HCEC 1CT (cell line): ENCODE measurements at places on chromosomes 2 and 18.

DNA sequence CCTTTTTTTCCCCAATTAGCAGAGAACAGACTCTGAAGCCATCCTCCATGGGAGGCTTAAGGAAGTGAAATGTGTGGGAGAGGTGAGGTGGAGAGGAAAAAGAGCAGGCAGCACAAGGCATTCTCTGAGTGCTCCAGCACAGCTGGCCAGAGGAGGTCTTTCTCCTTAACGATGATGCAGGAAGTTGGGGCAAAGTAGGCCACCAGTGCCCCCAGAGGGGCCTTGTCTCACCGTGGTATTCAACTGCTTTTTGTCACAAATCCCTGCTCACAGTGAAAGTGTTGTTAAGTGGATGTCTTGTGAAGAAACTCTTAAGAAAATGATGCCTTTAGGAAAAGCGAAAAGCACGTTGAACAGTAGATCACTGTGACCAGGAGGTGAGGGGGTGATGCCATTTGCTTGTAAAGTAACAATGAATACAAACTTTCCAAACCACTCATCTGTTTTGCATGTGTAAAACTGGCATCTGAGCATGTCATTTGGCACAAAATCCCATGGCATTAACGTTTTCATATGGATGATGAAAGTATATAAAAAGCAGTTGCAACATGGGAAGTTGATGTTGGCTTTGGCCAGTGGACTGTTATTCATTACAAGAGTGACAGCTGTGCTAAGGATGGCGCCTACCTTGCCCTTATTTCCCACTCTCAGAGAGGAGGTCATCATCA lies 49.2 kb upstream of the CDC42EP3 start:
- no peak for DNase-seq

- peak; percentile 34 for DNase-seq
These were observed 312.2 kb downstream of the LRATD1 start for GRCh38 chr2:14944562-14945346.

DNA sequence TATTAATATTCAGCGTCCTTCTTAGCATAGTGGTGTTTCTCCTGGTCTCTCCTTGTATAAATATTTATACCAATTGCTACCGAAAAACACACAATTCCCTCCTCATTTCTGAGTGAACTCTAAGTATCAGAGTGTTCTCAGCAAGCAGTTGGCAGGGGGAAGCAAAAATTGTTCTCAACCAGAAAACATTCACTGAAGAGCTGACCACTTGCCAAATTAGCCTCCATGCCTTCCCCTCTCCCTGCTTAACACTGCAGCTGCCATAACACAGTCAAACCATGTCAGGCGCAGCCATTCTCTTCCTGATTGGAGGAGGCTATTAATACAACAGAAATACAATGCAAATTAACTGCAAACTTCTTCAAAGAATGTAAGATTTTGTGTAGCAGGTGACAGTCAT lies 105.0 kb downstream of the COL6A3 start:
- DNase-seq = no peak

GRCh38 chr2:25234738-25235137 lies 66.4 kb upstream of the POMC start:
- DNase-seq = no peak

DNA sequence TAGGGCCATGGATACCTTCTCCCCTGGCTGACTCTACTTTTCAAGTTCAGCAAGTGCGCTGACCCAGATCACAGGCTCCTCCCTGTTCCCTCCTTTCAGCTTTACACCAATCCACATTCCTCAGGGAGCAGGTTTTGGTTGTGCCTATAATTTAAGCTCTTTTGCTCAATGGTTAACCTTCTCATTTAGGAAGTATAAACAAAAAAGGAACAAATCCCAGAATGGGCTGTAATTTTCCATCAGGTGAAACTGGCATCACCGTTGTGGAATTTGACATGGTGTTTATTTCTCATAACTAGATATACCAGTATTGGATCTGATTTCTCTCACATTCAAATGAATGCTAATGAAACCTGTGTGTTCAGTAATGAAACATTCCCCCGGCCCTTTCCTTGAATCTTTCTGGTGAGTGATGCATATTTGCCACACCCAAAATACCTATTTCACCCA lies 13.6 kb downstream of the STRN start:
- DNase-seq = no peak

DNA sequence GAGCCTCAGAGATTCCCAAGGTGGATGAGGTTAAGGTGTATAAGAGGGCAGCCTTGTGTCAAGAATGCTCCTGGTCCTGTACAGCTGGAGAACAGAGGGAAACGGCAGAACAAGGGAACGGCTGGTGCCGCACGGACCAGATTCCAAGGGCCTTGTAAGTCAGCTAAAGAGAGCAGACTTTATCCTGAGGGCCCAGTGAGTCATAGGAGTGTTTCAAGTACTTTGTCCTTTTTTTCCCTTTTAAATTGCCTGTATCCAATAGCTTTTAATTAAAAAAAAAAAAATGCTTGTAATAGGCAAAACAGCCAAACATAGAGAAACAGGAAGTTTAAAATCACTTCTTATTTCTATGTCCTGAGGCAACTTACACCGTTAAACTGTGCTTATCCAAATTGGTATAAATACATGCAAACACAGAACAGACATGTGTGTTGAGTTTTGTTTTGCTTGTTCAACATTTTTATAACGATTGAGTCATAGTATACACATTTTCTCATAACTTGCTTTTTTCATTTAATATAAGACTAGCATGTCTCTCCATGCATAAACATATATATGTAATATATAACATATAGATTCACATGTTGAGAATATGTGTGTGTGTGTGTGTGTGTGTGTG lies 42.1 kb upstream of the EVA1A start:
- peak; percentile 90 for DNase-seq

DNA sequence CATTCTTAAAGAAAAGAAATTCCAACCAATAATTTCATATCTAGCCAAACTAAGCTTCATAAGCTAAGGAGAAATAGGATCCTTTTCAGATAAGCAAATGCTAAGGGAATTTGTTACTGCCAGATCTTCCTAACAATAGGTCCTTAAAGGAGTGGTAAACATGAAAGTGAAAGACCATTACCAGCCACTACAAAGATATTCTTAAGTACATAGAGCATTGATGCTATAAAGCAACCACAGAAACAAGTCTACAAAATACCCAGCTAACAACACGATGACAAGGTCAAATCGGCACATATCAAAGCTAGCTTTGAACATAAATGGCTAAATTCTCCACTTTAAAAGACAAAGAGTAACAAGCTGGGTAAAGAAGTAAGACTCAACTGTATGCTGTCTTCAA lies 188.9 kb upstream of the RPRM start:
- no peak for DNase-seq

GRCh38 chr18:2827061-2827460 lies 19.7 kb upstream of the EMILIN2 start:
- peak; percentile 31 for DNase-seq

- DNase-seq = peak; percentile 20
These were observed 45.6 kb upstream of the PCBP1 start for GRCh38 chr2:70041663-70042062.

- no peak for DNase-seq
These were observed 96.0 kb upstream of the FHL2 start for GRCh38 chr2:105494683-105495425.

- DNase-seq = no peak
These were observed 63.8 kb upstream of the EPHA4 start for GRCh38 chr2:221635949-221636348.

DNA sequence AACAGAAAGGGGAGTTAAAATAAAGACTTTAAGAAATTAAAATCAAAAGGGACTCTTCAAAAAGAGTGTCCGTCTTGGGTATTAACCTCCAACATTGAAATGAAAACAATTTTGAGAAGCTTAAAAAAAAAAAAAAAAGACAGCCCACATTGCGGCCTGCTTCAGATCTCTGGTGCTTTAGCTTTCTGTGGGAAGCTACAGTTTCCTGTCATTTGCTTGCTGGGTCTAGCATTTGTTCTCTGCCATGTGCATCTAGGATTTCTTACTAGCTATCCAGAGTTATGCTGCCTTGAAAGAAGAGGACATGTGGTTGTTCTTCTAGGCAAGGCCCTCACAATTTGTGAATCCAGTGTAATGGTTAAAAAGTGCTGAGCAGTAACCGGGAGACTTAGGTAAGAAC lies 375.3 kb downstream of the SLC4A3 start:
- no peak for DNase-seq

- DNase-seq = no peak
These were observed 132.8 kb upstream of the NCK2 start for GRCh38 chr2:105611811-105612424.

DNA sequence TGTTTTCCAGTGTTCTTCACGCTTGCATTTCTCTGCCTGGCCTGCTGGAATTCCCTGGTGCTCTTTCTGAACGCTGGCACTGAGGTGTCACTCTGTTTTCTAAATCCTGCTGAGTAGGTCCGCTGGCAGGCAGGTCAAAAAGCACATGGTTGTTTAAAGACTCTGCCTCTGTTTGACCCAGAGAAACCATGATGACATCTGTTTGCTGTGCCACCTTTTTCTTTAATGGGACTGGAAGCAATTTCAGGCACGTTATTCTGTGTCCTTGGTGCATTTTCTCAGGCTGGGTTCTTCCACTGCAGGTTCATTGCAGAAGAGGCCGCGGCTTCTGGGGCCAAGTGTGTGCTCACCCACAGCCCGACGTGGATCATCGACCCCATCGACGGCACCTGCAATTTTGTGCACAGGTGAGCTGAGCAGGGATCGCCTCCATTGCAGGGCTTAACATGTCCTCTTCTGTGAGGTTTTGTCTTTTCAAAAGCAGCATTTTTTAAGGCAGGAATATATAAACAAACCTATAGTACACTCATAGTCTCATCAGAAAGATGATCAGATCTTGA lies 28.4 kb downstream of the IMPA2 start:
- no peak for DNase-seq

DNA sequence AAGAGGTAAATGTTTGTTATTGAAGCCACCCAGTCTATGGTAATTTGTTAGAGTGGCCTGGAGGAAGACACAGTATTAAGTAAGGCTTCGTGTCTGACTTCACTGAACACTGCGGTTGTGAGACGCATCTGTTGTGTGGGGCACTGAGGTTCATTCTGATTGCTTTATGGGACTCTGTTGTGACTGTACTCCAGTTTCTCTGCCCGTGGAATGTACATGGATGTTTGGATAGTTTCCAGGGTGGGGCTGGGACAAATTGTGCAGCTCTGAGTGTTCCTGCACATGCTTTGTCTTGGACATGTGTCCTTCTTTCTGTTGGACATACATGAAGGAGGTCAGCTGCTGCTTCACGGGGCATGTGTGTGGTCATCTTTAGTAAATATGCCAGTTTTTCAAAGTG lies 58.6 kb downstream of the ODC1 start:
- no peak for DNase-seq

DNA sequence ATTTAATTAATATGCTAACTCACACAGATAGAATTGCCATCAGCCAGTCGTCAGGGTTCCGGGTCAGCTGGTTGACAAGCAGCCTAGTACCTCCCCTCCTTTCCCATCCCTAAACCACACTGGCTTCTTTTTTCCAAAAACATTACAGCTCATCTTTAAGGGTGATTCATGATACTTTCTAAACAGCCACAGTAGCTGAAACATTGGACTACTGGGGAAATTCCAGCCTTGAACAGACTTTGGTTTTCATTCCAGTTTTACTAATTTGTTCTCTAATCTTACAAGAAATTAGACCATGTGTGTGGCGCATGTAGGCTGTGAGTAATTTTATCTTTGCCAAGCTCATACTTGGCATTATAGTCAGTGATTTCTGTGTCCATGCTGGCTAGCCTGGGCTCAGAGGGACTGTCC lies 110.8 kb downstream of the FMNL2 start:
- peak; percentile 94 for DNase-seq

DNA sequence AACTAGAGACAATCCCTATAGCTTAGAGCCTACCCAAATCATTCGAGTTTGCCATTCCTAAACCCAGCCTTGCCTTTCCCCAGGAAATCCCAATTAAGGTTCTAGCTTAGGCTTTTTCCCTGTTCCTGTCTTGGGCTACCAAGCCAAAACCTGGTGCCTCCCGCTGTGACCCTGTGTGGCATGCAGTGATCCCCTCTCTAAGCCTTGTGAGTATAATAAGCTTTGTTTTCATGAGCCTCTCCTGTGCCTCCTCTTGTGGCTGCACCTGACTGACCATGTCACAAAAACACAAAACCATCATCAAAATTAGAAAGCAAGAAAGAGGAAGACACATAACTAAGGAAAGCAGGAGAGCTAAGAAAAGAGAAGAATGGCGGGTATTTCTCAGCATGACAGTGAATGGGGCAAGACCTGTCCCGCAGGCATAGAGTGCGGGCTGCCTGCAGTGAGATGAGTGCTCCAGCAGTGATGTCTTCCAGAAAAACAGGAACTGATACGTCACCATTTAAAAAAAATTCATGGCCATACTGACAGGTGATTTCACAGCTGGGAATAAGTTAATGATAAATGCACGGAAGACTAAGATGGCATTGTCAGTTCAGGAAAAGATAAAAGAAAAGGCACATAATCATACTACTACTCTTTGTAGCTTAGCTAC lies 9.2 kb upstream of the PAIP2B start:
- no peak for DNase-seq

DNA sequence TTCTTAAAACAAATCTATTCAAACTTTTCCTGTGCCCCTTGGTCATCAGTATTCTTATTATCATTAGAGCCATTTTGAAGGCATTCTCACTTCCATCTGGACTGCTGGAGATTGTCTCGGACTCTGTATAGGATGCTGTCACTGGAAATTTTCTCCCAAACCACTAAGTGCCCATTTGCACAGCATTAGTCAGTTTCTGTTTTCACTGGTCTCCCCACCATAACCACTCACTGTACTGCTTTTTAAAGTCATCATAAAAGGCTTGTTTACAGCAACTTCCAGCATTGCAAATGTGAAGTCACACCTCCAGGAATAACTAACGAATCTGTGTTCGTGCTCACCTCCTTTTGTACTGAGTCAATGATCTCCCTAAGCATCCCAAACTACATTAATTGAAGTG lies 150.9 kb upstream of the SERTAD2 start:
- no peak for DNase-seq

GRCh38 chr2:142285480-142285879 lies 154.7 kb upstream of the LRP1B start:
- DNase-seq = no peak

DNA sequence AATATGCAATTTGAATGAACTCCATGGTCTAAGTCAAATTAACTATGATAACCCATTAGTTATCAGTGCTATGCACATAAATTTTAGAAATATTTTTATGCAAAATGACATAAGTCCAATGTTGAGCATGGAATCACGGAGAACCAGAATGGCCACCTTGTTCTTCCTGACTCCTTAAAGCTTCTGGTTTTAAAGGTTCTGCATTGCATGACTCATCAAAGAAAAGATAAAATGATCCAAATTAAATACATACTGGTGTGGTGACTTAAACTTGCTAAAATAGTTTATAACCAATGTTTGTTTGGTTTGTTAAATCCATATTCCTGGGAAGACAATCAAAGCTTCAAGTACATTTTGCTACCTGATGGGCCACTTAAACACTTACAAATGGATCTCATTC lies 1146.9 kb upstream of the NRXN1 start:
- DNase-seq = no peak

GRCh38 chr18:46166261-46166970 lies 62.2 kb downstream of the HAUS1 start:
- no peak for DNase-seq

GRCh38 chr18:52636536-52636935 lies 296.5 kb downstream of the DCC start:
- no peak for DNase-seq
